CD4-positive, CD25-positive, alpha-beta regulatory T cell (primary cell): ENCODE measurements at places on chromosomes 5 and 9.

DNA sequence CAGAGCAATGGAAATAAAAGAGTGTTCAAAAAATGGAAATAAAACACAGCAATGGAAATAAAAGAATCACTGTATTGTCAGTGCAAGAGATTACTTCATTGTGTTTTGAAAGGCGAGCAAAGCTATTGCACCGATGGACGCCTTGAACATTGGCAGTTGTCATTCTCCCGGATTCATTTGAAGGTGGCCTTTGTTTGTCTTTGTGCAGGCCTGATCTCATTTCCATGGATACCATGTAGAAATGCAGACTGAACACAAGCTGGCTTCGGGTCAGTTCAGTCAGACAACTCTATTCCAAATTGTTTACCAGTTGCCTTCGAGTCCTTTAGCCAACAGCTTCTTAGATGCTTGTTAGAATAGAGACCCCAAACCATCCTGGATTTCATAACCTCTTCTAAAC lies 8.3 kb downstream of the ITGA2 start:
- no peak for DNase-seq

DNA sequence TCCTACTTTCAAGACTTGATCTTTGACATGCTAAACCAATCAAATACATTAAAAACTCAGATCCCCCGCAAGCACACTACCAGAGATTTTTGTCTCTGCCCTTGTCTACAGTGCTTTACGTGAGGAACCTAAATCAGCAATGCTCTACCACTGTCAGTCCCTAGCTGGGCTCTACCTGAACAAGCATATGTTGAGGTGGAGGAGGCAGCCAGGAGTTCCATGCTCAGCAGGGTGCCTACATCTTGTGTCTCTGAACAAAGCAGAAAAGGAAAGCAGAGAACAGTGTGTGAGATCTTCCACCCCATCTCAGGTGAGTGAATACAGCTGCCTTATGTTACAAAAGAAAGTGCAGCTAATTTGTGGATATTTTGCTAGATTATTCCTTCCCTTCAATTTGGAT lies 255.0 kb downstream of the NDUFS4 start:
- no peak for DNase-seq

DNA sequence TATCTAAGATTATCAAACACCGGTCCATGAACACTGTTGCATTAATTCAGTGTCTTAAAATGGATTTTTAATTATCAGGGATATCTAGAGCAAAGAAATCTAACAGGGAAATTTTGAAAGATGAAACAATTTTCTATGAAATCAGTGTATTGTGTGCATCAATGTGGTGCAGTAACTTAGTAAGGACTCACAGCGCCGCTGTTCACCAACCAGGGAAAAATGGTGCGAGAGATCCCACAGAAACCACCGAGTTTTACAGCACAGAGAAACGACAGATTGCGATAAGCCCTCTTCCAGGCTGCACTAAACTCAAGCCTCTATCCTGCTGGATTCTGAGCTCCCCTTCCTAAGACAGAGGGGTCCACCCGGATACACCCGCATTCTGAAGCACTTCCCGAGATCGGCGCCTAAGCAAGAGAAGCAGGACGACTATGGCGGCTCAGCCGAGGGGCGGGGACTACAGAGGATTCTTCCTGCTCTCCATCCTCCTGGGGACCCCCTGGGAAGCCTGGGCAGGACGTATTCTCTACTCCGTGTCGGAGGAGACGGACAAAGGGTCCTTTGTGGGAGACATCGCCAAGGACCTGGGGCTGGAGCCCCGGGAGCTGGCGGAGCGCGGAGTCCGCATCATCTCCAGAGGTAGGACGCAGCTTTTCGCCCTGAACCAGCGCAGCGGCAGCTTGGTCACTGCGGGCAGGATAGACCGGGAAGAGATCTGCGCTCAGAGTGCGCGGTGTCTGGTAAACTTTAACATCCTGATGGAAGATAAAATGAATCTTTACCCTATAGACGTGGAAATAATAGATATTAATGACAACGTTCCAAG lies at the start of gene PCDHGA7:
PCDHGA7 (plus strand) TSS at position 274 of the 826 bp plus-strand sequence; CDS start at position 432, 158 bp downstream.
- DNase-seq: no peak

GRCh38 chr5:146018514-146019375 lies 82.4 kb downstream of the SH3RF2 start:
- no peak for DNase-seq

DNA sequence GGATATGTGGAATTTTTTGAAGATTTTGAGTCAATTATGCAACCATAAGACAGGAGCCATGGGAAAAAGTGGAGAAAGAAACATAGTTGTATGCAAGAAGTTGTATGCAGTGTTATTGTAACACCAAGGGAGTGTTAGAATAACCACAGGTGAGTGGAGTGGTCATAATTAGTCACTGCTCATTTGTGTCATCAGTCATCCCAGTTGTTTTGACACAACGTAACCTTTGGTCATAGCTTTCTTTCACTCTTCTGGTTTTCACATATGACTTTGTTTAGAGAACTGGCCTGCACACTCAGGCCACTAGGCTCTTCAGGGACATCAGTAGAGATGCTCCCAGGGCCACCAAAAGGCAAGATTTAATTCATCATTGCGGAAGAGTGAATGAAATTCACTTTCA lies 158.7 kb upstream of the HMHB1 start:
- no peak for DNase-seq

GRCh38 chr5:42718591-42718990 lies 38.0 kb upstream of the CCDC152 start:
- DNase-seq: no peak

DNA sequence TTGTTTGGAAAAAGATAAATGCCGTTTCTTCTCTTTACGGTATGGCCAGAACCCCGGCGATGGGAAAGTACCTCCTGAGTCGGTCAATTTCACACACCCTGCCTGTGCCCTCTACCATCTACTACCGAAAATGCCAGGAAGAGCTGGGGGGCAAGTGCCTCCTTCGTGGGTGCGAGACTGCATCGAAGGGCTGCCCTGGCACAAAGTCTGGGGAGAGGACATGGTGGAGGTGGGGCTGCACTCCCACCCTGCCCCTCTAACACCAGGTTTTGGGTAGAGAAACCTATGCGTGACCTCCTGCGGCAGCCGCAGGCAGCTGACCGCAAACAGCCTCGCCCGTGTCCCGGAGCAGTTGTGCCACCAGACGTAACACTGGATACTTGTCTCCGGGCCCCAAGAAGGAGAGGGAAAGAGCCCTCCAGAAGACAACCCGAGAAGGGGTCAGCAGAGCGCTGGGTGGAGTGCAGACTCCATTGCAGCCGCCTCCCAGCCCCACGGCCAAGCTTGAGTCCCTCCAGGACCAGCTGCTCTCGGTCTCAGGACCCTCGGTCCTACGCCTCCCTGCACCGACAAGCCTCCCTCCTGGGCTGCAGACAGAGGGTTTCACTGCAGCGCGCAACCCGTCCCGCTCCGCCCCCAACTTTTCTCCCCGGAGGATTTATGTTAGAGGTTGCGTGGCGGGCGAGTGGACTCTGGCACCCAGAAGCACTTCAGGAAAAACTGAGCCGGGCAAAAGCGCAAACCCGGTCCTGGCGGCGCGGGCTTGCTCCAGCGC lies 823 bp upstream of the PRDM6 start:
- DNase-seq: no peak

DNA sequence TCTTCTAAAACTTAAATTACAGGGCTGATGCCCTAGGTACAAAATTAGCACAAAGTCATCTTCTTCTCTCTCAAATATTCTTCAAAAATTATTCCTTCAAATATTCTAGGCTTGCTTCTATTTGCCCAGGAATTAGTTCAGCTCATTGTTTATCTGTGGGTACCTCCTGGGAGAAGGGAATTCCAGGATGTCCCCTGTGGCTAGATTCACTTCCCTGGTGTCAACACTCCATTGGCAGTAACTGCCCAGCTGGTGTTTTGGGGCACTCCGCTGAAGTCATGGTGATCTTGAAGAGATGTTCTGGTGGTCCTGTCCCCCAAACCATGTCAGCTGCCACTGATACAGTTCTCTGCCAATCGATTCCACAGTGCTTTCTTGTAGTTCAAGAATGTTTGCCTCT lies 26.2 kb upstream of the TGFBR1 start:
- no peak for DNase-seq

DNA sequence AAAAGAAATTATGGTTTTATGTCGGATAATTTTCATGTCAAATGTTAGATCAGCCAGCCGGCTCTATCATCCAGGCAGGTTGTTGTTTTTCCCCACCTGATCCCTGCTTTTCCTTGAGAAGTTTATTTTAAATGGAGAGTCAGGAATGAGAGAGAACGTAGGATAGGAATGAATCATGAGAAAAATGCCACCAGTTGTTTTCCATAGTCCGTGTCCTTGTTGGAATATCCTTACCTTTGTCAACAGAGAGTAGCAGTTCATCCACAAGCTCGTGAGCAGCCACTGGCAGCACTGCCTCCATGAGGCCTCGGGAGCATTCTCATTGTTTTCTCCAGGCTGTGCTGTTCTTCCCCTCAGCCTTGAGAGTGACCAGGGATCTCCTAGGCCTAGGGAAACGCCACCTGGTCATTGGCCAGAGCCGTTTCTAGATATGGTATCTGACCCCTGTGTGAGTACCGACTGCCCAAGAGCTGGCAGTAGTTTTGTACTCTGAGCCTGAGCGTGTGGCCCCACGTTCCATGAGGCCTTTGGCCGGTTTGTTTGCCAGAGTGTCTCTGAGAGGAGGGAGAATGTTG lies 293.3 kb downstream of the FANCC start:
- no peak for DNase-seq

- DNase-seq: no peak
Observed at GRCh38 chr5:90096415-90097081, 313.0 kb downstream of the CETN3 start.

GRCh38 chr5:126446498-126447224 lies 23.5 kb downstream of the GRAMD2B start:
- DNase-seq: peak; percentile 93

- DNase-seq: no peak
Observed at GRCh38 chr5:59143926-59144333, 561.1 kb downstream of the RAB3C start.

DNA sequence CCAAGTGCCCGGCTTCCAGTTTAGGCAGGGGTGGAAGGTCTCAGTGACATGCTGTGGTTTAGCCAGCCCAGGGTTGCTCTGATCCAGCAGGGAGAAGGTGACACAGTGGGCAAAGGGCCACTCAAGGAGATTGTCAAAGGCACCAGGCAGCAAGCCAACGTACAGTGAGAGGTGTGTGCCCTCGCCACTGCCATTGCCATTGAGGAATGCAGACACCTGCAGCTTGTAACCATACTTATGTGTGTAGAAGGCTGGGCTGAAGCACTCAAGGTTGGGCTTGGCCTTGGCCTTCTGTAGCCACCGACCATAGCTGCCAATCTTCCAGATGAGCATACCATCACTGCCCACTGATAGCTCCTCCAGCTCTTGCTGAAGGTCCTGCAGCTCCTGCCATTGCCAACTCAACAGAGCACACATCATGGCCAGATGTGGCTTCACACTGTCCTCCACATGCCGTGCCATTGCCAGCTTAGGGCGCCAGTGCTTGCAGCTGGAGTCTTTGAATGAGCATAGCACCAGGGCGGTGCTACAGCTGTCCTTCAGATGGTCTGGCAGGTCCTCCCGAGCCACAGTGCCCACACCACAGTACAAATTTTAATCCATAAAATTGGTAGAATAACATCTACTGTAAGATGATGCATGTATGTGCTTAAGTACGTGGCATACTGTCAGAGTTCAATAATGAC lies 59.7 kb upstream of the HMHB1 start:
- DNase-seq: no peak

GRCh38 chr9:113593682-113594281 lies 130.3 kb downstream of the RGS3 start:
- DNase-seq: peak; percentile 20

- DNase-seq: no peak
Observed at GRCh38 chr9:120446671-120447070, 133.3 kb downstream of the CDK5RAP2 start.

- no peak for DNase-seq
Observed at GRCh38 chr5:172637110-172637580, 3.9 kb upstream of the NEURL1B start.

DNA sequence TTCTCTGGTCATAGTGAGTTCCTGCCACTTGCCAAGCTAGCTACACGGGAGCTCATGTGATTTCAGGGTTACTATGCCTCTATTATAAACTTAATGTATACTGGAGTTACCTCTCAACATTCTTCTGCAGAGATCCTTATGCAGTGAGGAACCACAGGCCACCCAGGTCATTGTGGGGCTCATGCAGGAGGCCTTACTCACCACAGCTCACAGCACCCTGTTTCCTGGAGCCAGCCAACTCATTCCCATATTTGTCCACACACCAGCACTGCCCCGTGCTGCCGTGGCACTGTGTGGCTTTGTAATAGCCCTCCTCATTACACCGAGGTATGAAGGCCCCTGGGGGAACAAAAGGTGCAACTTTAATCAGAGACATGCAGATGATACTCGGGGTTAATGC lies 520.0 kb downstream of the SPOCK1 start:
- DNase-seq: no peak

GRCh38 chr5:143393524-143393923 lies 10.0 kb downstream of the NR3C1 start:
- no peak for DNase-seq

GRCh38 chr5:155878991-155879575 lies 447.9 kb upstream of the SGCD start:
- no peak for DNase-seq

- DNase-seq: no peak
Observed at GRCh38 chr9:29659014-29659413, 2085.7 kb upstream of the C9orf72 start.

GRCh38 chr5:58793888-58794657 lies 211.2 kb downstream of the RAB3C start:
- no peak for DNase-seq

- no peak for DNase-seq
Observed at GRCh38 chr9:115712981-115713380, 440.6 kb upstream of the PAPPA start.

DNA sequence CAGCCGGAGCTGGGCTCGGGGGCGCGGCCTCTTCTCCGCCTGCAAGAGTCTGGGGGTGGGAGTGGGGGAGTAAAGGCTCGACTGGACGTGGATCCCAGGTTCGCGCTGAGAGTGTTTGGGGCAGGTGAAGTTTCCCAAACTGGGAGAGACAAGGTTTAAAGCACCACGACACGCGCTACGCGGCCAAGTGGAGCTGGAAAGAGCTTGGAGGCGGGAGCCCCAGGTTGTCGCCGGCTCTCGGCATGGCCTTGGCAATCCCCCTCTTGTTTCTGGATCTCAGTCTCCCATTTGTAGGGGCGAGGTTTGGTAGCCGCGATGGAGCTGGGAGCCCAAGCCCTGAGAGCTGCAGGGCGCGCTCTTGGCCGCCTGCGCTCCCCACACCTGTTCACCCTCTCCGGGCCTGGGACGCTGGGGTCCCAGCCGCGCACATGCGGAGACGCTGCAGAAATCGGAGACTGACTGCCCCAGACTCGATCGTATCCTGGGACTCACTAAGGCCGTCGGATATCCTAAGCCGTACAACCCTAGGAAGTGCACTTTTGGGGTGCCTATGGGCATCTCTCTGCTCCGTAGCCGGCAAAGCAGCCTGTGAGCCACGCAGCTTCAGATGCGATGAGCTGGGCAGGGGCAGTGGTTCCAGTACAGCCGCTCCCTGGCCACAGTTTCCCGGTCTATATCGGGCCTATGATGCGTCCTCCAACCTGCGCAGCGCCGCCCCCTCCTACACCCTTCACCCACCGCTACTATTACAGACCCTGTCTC lies 937 bp downstream of the TMOD1 start:
- peak; percentile 23 for DNase-seq
